ENCODE measurements at places on chromosomes 5 and 9.

- no peak for DNase-seq
Measured at GRCh38 chr5:143972068-143972467, 160.1 kb downstream of the HMHB1 start.

DNA sequence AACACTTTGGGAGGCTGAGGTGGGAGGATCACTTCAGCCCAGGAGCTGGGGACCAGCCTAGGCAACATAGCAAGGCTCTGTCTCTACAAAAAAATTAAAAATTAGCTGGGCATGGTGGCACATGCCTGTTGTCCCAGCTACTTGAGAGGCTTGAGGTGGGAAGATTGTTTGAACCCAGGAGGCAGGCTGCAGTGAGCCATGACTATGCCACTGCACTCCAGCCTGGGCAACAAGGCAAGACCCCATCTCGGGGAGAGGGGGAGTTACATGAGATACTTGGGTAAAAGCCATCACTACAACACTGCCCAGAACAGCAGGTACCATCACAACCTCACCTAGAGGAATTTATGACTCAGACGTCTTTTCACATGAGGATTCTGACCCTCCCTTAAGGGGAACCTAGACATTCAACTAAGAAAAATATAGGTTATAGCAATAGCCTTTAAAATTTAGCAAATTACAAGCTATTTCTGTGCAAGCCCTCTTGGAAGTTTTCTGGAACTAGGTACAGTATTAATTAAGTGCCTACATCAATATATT is 143.5 kb downstream of the NFIB start:
- no peak for DNase-seq

DNA sequence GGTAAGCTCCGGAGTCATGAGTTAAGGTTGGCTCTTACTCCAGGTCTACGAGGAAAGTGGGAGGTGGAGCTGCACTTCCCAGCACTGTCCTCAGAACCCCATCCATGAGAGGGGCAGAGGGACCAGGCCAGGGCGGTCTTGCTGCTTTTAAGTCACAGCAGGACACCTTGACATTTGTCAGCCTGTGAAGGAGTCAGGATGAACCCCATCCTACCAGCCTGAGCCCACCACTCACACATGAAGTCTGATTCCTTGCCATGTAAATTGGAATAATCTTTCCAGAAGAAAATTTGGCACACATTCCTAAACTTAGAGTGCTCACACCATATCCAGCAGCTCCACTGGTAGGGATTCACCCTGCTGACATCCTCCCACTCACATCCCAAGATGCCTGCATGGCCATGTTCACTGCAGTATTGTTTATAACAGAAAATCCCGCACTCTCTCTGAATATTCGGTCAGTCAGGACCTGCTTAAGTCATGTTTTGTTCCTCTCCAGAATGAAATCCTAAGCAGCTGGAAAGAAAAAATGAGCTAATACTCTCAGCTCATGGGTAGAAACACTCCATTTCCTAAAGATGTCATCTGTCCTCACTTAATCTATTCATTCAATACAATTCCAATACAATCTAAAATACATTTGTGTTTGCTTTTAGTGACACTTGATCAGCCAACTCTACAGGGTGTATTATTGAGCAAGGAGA is 79.3 kb upstream of the COL5A1 start:
- no peak for DNase-seq

GRCh38 chr5:174617910-174618309 is 106.5 kb upstream of the MSX2 start:
- DNase-seq, result no peak

DNA sequence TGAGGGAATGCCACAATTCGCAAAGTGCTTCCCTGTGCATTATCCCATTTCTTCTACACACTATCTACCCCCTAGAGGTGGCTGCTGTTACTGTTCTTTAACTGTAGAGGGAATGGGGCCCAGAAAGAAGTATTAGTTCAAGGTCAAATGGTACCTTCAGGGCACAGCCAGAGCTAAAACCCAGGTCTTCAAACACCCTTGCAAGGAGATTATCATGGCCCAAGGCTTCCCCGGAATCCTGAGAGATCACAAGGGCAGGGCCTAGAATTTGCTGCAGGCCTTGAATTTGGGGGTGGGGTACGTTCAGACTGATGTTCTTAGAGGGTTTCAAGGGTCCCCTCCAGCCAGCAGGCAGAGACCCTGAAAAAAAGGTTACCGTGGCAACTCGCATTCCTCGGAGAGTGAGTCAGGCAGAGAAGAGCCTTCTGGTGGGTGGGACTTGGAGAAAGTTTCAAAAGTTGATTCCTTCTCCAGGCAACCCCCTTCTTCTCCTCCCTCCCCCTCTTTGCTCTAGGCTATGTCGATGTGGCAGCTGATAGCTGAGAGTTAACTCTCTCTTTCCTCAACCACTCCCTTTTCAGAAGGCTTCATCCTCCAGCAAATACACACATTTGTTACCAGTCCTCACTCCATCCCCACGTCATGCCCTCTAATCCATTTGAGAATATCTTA is 1.9 kb downstream of the SPARC start:
- DNase-seq, result no peak

GRCh38 chr9:21777701-21778100 is 24.7 kb upstream of the MTAP start:
- no peak for DNase-seq

DNA sequence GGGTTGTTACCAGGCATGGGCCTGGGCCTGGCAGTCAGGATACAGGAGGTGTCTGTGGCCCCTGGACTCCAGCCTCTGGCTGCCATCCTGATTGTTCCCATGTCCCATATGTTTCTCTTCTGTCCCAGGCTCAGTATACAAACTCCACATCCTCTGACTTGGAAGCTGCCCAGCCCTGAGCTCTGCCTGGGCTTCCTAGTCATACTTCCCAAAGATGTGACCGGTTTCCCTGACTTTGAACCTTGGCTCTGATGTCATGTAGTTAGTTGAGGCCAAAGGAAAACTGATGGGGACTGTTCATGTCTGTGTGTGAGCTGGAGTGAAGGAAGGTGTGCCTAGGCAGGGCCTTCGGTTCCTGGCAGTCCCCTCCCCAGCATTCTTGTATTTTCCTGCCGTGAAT is 50.4 kb downstream of the CYSTM1 start:
- no peak for DNase-seq

- no peak for DNase-seq
Measured at GRCh38 chr5:14655146-14655741, 9.3 kb upstream of the OTULIN start.

GRCh38 chr9:5841771-5842573 is 9.1 kb upstream of the ERMP1 start:
- peak; percentile 30 for DNase-seq

- DNase-seq, result no peak
Measured at GRCh38 chr5:132949136-132949535, 14.3 kb downstream of the AFF4 start.

- DNase-seq, result no peak
Measured at GRCh38 chr5:154813736-154814135, 36.7 kb downstream of the FAXDC2 start.

DNA sequence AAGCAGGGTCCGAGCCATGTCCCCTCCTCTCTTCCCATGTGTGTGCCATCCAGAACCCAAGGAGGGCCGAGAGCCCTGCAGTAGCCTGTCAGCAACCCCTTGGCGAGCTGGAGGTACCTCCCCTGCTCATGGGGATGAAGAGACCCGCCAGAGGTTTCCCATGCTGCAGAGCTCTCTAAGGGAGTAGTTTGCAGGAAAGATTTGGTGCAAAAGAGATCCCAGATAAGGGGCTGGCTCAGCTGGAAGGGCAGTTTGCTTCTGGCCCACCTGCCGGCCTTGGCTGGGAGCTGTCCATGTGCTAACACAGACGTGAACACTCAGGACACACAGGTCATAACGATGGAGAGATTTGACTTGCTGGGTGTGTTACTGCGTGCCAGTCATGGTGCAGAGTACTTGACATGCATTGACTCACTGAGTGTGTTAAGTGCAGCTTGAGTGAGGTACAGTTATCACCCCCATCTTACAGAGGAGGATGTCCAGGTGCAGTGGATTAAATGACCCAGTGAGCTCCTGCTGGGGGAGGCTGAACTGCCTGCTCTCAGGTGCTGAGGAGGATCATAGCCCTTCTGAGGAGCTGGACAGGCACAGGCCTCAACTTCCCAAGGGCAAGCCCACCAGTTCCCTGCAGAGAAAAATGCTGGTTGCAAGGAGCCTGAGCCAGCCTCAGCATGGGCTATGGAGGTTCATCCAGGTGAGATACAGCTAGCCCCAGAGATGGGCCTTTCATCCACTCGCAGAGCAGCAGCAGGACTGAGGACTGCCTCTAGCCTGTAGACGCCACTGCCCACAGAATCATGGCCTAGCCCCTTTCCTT is 6.3 kb upstream of the SLC25A48 start:
- no peak for DNase-seq

- no peak for DNase-seq
Measured at GRCh38 chr9:18632632-18633403, 158.9 kb downstream of the ADAMTSL1 start.

GRCh38 chr5:172706796-172707195 is 64.2 kb downstream of the DUSP1 start:
- no peak for DNase-seq

GRCh38 chr5:166994226-166994625 is 1297.2 kb upstream of the WWC1 start:
- no peak for DNase-seq

GRCh38 chr5:122455939-122456338 is 143.9 kb downstream of the SNCAIP start:
- no peak for DNase-seq

- no peak for DNase-seq
Measured at GRCh38 chr5:56532466-56532865, 282.9 kb upstream of the MAP3K1 start.

GRCh38 chr9:13502484-13502883 is 223.0 kb upstream of the MPDZ start:
- DNase-seq, result no peak

- no peak for DNase-seq
Measured at GRCh38 chr5:65796751-65797316, 74.8 kb downstream of the NLN start.

- no peak for DNase-seq
Measured at GRCh38 chr9:98333703-98334582, 78.5 kb upstream of the TBC1D2 start.

DNA sequence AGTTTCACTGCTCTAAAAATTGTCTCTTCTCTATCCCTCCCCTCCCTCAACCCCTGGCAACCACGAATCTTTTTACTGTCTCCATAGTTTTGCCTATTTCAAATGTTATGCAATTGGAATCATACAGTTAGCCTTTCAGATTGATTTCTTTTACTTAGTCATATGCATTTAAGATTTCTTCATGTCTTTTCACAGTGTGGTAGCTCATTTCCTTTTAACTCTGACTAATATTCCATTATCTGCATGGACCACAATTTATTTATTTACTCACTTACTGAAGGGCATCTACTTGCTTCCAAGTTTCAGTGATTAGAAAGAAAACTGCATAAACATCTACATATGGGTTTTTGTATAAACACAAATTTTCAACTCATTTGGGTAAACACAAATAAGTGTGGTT is 372.3 kb downstream of the CDH18 start:
- no peak for DNase-seq

- DNase-seq, result no peak
Measured at GRCh38 chr5:166909926-166910325, 1381.5 kb upstream of the WWC1 start.

- DNase-seq, result no peak
Measured at GRCh38 chr5:89292487-89292886, 409.5 kb upstream of the MEF2C start.

DNA sequence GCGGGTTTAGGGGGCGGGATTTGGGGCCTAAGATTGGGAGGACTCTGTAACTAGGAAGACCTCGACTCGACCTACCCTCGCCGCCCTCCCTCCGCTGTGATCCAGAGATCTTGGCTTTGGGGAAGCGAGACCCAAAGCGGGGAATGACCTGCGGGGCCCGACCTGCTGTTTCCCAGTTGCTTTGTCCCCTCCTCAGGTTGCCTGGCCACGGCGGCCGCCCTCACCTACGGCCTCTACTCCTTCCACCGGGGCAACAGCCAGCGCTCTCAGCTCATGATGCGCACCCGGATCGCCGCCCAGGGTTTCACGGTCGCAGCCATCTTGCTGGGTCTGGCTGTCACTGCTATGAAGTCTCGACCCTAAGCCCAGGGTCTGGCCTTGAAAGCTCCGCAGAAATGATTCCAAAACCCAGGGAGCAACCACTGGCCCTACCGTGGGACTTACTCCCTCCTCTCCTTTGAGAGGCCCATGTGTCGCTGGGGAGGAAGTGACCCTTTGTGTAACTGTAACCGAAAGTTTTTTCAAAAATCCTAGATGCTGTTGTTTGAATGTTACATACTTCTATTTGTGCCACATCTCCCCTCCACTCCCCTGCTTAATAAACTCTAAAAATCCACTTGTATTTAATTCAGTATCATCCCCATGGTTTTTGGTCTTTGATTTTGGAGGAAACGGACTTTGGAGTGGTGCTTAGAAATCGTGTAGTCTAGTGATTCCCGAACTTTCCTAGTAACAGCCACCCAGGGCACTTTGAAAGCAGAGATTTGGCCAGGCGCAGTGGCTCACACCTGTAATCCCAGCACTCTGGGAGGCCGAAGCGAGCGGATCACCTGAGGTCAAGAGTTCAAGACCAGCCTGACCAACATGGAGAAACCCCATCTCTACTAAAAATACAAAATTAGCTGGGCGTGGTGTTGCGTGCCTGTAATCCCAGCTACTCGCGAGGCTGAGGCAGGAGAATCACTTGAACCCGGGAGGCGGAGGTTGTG is 878 bp downstream of the HIGD2A start:
- peak; percentile 84 for DNase-seq

- DNase-seq, result no peak
Measured at GRCh38 chr5:133117166-133117911, 65.5 kb downstream of the HSPA4 start.

GRCh38 chr5:50725800-50726474 is 59.5 kb downstream of the PARP8 start:
- no peak for DNase-seq

GRCh38 chr5:168366116-168366515 is 74.7 kb downstream of the WWC1 start:
- no peak for DNase-seq

DNA sequence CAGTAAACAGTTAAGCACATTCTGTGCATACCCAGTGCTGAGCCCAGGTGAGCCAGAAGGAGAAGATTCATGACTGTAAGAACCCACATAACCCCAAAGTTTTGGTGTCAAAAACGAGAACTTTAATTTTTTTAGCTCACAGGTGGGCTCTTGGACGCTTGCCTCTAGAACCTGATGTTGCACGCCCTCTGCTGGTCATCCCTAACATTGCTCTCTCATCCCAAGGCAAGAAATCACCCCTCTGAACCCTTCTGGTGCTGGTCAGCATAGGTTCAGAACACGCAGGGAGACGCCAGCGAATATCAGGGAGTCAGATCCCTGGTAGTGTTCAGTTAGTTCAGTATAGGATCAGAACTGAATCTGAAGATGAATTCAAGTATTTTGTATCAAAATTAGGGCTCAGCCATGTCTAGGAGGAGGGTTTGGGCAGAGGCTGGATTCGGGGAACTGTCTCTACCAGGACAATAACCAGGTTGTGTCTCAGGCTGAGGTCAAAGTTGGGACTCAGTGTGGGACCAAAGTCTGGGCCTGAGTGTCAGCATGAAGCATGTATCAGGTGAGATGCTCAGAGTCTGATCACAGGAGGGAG is 4.1 kb upstream of the DNAJB5 start:
- DNase-seq, result no peak

- no peak for DNase-seq
Measured at GRCh38 chr5:74482990-74483389, 157.5 kb downstream of the ENC1 start.
